Fibroblast of the conjunctiva (primary cell): ENCODE measurements at places on chromosomes 5 and 9.

DNA sequence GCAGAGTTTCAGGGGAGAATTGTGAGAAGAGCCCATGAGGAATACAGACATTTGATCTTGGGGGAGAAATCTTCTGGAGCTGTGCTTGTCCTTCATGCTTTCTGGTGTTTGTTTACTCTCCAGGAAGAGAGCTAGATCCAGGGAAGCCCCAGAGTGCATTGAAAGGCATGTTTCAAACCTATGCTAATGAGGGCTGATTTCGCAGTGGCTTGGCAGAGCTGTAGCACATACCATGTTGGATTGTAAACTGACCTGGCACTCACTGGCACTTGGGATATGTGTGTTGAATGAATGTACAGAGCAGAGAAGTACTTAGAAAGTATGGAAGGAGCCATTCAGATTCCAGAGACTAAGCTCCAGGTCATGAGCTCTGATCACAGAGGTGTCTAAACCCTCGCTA lies 30.9 kb downstream of the TNFSF8 start:
- no peak for DNase-seq

DNA sequence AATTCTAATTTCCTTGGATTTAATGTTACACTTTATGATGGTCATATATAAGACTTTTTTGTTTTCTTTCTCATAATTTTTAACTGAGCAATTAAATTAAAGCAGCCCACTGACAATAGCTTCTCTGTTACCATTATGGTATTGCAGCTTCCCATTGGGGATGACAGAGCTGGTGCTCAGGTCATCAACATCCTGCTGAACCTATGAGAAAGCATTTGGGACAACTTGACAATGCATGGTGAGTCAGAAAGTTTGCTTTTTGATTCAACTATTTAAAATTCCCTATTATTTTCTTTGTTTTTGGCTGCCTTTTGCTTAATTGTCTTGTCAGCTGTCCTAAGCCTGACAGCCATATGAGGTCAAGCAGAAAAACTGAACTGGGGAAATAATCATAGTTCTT lies 487.4 kb upstream of the RIOK2 start:
- no peak for DNase-seq

DNA sequence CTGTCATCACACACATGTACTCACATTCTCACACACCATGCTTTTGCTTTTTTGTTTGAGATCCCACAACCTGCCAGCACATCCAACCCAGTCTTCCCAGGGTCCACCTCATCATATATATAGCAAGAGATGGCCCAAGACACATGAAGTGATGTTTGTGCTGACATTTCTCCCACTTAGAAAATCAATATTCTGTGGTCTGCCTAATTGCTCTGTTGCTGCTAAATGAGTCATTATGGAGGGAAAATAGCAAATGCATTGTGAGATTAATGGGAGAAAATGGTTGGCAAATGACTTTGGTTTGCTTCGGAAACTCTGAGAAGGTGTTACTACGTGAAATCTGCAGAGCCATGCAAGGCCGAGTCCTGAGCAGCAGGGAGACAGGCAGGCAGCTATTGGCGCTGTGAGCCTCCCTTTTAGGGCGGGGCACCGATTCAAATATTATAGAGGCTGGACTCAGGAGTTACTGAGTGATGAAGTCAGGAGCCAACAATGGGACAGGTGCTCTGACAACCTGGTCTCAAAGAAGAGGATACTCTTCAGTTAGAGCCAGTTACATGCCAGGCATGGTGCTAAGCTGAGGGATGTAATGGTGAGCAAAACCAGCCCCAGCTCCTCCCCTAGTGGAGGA lies 62.8 kb downstream of the DAB2IP start:
- no peak for DNase-seq

DNA sequence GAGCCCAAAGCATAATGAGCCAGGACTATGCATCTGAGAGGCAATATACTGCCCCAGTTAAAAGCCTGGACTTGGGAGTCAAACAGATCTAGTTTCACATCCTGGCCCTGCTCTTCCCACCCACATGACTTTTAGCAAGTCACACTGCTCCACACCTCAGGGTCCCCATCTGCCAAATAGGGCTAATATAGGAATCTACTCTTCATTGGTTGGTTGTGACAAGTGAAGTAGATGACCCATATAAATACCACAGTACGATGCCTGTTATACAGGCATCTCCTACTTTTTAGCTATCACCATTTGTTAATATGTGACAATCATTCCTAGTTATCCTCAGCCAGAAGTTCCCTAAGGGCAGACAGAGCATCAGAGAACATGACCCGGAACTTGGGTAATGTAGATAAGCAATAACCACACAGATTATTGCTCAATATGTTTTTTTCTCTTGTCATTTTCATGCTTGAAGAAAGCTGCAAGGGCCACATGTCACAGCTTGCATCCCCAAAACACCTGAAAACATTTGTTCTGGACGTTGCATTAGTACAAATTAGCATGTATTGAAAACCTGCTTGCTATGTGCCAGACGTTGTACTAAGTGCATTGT lies 20.4 kb downstream of the ADAM19 start:
- no peak for DNase-seq

DNA sequence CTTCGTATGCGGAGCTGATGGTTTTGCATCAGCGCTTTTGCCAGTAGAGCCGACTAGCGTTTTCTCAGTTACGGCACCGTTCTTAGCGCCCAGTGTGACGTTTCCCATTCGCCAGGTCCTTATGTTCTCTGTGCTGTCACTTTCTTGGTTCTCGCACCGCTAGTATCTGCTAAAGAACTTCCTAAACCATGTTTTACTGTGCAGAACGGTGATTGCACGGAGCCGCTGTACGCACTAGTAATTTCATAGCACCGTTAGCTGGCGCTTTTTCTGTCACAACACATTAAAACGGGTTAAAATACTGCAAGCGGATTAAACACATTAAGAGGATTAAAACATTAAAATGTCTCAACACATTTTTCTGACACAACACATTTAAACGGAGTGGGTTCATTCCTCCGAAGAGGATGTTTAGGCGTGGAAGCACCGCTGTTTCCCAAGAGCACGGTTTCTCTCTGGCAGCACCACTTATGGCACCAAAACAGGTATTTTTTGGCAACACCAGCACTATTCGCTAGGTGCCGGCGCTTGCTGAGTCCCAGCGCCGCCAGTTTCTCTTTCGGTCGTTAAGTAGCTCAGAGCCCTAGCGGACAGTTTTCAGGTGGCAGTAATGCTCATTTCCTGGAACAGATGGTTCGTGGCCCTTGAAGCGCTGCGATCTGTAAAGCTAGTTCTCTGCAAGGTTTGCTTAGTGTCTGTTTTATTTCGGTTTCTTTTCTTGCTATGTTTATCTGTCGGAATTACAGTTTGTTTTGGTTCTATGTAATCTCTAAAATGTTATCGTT lies 20.3 kb downstream of the ANXA2R start:
- no peak for DNase-seq

- DNase-seq: no peak
Measured at GRCh38 chr9:116895961-116896360, 208.9 kb downstream of the TRIM32 start.

DNA sequence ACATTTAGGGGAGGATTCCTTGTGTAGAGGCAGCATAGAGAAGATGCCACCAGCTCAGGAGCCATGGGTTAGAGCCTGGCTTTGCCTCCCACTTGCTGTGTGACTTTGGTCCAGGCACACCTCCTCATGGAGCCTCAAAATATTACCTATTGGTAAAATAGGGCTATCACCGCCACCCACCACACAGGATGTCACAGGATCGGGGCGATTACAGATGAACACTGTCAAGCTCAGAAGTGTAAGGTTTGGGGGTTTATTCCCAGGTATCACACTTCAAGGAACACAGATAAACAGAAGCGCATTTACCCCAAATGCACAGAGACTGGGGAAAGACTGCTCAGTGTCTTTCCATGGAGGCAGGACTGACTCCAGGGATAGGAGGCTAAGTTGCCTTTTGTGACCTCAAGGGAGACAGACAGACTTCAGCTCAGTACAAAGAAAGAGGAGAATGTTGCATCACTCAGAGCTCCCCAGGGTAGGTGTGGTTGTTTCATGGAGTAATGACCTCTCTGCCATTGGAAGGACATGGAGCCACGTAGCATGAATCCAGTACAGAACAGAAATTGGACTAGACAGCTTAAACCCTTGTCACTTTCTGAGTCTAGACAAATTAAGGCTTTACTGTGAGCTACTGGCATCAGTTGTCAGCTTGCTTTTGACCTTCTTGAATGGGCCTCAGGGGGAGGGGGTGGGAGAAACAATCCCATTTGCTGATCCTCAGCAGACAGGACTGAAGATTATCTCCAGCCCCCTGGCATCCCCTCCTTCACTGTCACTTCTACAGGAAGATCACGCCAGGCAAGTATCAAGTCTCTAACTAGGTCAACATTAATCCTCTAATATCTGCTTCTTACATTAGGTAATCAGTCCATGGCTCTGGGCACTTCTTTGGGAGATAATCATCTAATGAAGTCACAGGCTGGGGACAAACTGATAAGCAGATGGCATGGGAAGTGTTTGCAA lies 6.5 kb downstream of the TRAF1 start:
- no peak for DNase-seq

DNA sequence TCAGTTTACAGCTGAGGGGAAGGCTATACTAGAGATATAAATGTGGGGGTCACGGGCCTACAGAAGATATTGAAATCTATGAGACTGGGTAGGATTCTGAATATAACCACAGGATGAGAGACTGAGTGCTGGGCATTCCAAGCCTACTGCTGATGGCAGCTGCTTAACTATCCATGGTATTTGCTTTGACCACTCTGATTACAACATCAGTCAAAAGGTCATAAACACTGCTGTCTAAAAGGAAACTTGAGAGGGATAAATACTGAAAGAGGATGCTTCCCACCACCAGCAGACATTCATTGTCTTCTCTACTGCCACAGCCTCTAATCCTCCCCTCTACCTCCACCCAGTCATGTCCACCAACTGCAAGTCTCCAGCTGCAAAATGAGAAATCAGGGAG lies 3.8 kb downstream of the ZNF622 start:
- peak; percentile 48 for DNase-seq

- no peak for DNase-seq
Measured at GRCh38 chr9:113828221-113828620, 47.9 kb upstream of the ZNF618 start.

DNA sequence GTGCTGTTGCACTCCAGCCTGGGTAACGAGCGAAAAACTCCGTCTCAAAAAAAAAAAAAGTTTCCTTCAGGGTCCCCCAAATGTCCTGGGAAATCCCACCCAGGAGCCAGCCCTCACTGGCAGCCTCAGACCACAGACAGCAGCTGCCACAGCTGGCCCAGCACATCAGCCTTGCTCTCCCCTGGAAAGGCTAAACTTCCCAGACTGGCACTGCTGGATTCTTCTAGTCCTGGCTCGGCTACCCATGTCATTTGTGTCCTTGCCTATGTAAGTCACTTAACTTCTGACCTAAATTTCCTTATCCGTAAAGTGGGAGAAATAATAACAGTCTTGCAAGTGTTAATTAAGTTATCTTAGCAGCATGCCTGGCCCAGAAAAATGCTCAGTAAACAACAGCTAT lies 8.6 kb upstream of the PRRC2B start:
- DNase-seq: no peak

DNA sequence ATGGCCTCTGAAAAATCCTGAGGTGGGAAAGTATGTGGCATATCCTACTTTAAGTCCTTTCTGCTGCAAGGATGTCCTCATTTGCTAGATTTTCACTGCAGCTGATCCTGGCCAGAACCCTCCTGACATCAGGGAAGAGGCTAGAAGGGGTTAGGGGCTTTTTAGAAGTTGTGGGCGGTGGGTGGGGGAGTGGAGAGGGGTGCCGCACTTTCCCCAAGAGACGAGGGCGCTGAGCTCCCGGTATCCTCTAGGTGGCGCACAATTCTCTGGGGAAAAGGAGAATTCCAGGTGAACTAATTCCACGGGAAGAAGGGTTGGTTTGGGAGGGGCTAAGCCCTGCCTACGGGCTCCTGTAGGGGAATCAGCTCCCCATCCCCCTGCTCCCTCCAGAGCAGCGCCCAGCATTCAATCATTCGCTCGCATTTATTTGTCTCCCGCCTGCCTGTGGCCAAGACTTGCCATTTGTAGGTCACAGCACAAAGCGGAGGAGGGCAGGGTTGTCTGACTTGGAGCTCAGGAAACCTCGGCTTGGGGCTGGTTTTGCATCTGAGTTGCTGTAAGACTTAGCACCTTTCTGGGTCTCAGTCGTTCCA lies 42.9 kb upstream of the HAND1 start:
- DNase-seq: no peak

GRCh38 chr5:82730913-82731312 lies 346.3 kb downstream of the TMEM167A start:
- DNase-seq: no peak

- DNase-seq: peak; percentile 79
Measured at GRCh38 chr5:110768138-110768860, 29.5 kb downstream of the SLC25A46 start.

GRCh38 chr9:78393340-78393739 lies 96.4 kb downstream of the PSAT1 start:
- DNase-seq: no peak

DNA sequence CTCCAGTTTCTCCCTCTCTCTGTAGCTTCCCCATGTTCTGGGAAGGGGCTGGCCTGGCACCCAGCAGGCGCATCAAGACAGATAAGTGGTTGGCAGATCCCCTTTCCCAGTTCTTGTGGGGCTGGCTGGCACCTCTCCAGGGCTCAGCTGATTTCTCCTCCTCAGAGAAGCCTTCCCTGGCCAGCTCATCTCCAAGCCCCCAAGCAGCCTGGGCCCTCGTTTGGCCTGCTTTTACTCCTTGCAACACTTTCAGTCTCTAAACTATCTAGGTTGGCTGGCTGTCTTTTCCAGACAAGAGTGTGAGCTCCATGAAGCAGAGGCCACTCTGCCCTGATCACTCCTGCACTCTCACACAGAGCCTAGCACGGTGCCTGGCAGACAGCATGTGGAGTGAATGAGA lies 13.5 kb downstream of the MACROH2A1 start:
- no peak for DNase-seq

- no peak for DNase-seq
Measured at GRCh38 chr9:116991051-116991450, 303.9 kb downstream of the TRIM32 start.

DNA sequence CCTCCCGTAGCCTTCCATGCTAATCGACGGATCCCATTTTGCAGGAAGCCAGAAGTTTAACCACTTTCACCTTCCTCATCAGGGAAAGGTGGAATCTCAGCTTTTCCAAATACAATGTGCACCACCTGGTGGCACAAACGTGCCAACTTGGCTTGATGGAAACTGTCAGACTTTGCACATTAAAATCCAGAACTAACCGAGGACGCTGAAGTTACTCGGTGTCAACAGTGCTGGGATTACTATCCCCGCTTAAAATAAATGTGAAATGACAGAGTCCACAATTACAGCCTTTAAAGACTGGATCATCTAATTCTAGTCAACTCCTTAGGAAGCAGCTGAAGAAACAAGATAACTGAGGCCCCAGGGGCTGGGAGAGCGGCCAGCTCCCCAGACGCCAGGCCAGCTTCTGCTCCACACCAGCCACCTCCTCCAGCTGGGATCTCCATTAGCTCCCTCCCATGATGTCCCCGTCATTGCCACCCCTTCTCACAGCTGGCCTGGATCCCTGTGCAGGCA lies 50.1 kb upstream of the RETREG1 start:
- no peak for DNase-seq
